Myocyte (in vitro differentiated cells): ENCODE measurements at places on chromosomes 7 and 10. TPM values are rescaled to one million over a fixed set of nuclear protein-coding genes. Genes with fewer than 3 reads are reported as not detected.
A peak's percentile ranks its signal among the peaks of the same experiment; 100 is the strongest.

TRIM74 gene
- not detected in 2 replicates for total RNA-seq

CCL24 gene
- 0.72 TPM in 1 of 2 replicates, not detected in the other for total RNA-seq

WDR86 gene
- total RNA-seq = 0.42 TPM in 1 of 2 replicates, not detected in the other

GRCh38 chr7:73521636-73522104, 423 bp downstream of the BAZ1B start:
- DNase-seq = peak; percentile 69

- no peak for DNase-seq
Measured at GRCh38 chr10:85741626-85742300, 624.8 kb downstream of the GRID1 start.

GRCh38 chr7:131625817-131626372, 69.5 kb upstream of the PODXL start:
- DNase-seq = peak; percentile 97
